ENCODE measurements at places on chromosomes 5 and 9. TPM values are rescaled to one million over a fixed set of nuclear protein-coding genes. Genes with fewer than 3 reads are reported as not detected.

Gene TAF11L9
- total RNA-seq = not detected

DNA sequence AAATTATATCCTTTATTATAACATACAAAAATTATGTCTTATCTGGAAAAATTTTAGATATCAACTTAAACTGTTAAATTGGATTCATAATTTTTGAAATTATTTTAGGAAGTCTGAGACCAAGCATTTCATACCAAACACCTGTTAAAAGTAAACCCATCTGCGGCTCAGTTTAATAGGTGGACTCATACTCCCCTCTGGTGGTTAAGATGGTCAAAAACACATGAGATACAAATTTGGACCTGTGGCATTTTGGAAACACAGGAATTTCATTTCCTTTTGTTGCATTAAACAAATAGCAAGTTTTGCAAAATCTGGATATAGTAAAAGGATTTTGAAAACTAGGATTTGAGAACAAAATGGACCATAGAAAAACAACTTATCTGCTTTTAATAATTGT is 53.7 kb downstream of the RGMB start:
- DNase-seq = no peak

DNA sequence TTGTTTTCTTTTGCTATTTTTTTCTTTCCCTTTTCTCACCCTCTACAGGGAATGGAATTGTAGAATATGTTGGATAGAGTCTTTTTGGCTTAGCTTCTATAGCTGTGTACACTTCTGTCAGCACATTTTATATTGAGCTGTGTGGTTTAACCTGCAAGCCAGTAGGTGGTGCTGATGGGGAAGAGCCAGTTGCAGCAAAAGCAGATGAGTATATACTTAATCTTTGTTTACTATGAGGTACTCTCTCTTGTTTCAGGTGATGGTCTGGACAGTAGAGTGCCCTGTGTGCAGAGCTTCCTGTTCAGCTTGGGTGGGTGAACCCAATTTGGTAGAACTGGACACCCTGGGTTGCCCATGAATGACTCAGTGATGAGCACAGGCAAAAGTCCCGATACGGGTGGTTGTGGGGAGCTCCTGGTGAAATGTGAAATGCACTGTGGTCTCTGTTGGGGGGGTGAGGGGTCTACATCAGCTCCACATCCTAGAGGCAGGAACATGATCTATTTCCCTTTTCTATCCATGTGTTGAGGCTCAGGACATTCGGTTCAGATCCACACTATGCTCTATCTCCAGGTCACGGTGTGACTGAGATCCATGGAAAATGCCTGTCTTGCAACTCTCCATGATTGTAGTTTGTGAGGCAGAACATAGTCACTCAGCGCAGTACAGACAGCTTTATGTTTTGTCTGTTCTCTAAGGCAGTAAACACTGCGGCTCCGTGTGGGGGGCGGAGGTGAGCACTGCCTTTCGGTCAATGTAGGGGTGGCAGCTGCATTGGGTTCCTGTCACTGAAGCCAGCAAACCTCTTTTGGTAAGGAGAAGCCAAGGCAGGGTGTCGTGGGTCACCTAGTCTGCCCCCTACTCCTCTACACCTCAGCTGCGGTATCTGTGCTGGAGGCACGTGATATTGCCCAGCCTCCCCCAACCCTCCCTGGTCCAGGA is 353.2 kb downstream of the PRR16 start:
- no peak for DNase-seq

DNA sequence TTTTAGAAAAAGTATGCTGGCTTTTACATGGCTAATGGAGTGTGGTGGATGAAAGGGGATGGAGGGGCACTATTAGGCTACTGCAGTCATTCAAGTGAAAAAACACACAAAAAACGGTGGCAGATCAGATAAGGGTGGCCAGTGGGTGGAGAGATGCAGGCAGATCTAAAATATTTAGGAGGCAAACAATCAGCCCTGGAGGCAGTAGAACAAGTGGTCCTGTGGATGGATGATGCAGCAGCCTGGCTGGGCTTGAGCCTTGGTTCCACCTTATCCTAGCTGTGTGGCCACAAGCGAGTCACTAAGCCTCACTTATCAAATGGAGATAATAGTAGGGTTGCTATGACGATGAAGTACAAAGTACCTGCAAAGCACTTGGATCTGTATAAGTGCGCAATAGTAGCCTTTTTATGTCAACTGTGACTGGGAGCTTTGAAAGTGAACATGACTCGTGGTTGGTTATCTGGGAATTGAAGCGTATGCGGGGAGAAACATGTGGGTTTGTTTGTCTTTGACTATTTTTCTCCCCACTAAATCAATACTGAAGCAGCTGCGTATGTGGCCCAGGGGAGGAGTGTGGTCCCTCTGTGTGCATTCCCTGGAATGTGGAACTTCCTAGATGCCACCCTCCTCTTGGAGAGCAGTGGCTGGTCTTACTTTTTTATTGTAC is 20.2 kb downstream of the NSG2 start:
- no peak for DNase-seq

Gene IL9
- total RNA-seq = not detected

DNA sequence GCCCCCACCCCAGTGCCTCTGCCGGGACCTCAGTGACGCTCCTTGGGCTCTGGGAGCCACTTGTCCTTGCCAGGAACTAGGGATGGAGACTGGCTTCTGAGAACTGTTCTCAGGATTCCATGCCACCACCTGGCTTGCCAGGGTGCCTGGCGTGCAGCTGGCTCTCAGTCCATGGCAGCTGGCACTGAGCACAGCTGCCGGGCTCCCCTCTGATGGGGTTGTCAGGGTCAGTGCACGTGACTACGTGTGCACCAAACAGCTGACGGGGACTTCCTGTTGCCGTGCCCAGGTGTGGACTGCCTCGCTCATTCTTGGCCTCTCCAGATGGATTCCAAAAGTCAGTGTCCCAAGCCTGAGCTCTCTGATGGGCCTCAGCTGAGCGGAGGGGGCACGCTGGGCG is 9.4 kb downstream of the KCNT1 start:
- no peak for DNase-seq

DNA sequence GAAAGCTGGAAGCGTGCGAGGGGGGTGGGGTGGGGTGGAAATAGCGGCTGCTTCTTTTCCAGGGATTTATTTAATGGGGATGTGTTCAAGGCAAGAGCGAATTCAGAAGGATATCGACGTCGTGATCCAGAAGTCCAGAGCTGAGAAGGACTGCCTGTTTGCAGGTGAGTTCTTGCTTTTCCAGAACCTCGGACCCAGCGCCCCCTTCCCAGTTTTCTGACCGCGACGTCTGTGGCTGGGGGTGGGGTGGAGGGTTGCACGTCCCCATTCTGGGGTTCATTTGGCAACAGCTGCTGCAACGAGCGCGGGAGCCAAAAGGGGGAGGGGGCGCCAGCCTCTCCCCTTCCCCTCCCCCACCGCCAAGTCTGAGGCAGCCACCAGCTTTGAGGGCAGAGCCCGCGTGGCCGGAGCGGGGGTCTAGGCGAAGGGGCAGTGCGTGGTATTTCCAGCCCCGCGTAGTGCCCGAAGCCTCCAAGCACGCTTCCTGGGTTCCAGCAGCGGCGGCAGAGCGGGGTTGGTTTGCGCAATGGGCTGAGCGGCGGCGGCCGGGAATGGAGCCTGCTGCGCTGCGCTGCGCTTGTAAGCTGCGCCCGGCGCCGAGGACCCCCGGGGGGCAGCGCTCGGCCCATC is 701 bp downstream of the PARP8 start:
- DNase-seq = no peak

DNA sequence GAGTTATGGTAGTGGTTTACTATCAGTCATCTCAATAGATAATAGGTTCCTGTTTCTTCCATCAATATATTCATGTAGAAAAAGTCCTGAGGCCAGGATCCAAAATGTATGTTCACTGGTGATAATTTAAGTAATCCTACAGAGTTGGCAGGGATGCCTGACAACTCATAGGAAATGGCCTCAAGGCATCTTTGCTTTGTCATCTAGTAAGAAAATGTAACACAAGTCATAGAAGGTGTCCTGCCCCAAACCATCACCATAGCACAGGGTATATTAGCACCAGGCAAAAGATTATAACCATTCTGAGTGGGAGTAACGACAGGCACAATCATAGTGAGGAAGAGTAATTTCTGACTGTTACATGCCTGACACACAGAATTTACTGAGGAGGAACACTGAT is 257.0 kb downstream of the TMEM167A start:
- DNase-seq = no peak

Gene NOP16
- total RNA-seq = 17.8 TPM

DNA sequence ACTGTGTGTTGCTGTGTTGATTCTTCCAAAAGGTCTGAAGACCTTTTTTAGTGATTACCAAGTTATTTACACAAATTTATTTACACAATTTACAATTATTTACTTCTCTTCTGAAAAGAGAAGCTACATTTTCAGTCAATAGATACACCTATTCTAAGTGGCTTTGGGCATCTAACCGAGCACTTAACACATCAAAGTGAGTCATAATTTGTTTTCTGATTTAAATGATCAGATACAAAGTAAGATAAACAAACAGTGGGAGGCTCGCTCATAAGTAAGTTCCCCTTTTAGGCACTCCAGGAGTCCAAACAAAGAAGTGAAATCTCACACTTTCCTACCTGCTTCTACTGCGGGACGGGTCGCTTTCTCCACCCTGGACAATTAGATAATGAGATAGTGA is 90.2 kb downstream of the APBA1 start:
- no peak for DNase-seq

Gene COL5A1
- 92.6 TPM for total RNA-seq

Gene PDGFRB
- 17.1 TPM for total RNA-seq

GRCh38 chr9:88874391-88874790 is 116.9 kb upstream of the S1PR3 start:
- DNase-seq = no peak

DNA sequence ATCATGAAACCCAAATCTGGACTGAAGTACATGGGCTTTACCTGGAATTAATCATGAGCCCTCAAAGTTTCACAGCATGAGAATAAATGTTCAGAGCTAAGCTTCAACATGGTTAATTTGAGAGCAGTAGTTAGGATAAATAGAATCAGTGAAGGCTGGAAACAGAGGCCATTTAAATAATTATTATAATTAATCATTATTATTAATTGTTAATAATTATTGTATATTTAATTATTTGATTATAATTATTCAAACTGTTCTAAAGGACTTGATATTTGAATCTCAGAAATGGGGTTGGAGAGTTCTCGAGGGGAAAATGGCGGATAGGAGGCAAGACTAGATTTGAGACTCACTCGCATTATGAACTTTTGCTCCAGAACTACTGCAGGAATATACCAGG is 119.6 kb upstream of the ITGA1 start:
- no peak for DNase-seq

- no peak for DNase-seq
These were observed 568.1 kb downstream of the CTNND2 start for GRCh38 chr5:11335881-11336760.

DNA sequence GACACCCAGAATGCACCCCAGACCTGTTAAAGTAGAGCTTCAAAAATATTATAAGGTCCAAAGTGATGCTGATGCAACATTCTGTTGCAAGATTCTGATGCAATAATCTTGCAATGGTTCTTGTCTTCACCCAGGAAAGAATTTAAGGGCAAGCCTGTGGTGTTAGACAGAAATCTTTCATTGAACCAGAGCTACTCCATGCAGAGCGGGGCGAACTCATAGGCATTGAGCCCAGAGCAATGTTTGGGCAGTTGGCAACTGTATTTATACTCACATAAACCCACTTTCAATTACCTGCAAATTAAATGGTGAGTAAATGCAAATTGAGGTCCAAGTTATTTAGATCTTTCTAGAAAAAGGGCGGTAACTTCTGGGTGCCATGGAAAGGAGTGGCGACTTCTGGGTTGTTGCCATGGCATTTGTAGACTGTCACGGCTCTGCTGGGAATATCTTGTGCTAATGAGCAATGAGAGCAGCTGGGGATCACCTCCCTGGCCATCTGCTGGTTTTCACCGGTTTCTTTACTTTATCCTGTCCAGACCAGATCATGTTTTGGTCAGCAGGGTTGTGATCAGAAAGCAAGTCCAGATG is 163.4 kb downstream of the ICE1 start:
- no peak for DNase-seq

DNA sequence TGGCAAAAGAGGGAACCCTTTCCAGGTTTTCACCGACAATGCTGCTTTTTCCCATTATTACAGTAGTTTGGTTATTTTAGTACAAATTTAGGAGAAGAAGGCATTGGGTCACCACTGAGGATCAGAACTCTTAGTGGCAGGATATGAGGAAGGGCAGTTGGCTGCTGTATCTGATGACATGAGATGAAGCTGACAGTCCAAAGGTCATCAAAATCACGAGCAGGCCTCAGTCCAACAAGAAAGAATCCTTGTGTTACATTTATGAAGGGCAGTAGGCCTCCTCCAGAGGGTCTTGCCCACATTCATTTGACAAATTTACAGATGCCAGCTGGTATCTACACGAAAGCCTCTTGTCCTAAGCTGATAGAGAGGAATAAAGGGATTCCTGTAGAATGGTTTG is 49.5 kb upstream of the COL15A1 start:
- no peak for DNase-seq

DNA sequence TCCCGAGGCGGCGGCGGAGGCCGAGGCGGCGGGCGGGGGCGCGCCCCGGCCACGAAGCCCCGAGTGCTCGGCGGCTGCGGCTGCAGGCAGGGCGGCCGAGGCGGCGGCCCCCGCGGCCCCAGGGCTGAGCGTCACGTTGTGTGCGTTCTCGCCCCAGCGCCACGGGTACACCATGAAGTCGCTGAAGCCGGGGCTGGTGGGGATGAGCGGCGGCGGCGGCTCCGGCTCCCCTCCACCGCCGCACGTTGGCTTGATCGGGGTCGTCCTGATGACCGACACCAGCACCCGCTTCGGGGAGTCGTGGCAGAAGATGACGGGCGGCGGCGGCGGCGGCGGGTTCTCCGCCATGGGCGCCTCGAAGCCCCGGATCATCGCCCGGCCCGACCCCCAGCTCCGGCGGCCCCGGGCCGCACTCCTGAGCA is 498 bp downstream of the ZNF367 start:
- no peak for DNase-seq

DNA sequence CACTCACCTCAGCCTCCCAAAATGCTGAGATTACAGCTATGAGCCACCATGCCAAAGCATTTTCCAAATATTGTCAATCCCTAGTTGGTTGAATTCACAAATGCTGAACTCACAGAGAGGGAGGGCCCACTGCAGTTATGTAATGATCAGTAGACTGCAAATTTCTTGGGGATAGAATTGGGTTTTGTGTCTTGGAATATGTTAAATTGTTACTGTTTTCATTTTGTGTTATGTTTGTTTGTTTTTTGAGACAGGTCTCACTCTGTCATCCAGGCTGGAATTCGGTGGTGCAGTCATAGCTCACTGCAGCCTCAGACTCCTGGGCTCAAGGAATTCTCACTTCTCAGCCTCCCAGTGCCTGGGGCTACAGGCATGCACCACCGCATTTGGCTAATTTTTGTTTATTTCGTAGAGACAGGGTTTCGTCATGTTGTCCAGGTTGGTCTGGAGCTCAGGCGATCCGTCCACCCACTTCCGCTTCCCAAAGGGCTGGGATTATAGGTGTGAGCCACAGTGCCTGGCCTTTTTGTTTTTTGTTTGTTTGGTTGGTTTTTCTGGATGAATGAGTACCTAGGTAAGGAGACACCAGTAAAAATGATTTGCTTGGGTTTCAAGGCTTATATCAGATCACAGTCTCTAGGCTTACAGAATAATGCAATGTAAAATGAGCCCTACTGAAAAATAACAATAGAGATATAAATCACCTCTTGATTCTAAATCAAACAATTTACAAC is 31.5 kb upstream of the LMNB1 start:
- DNase-seq = no peak

- DNase-seq = peak; percentile 31
These were observed 240.2 kb downstream of the FBXL17 start for GRCh38 chr5:108141676-108142075.

- no peak for DNase-seq
These were observed 61.0 kb upstream of the BASP1 start for GRCh38 chr5:17156463-17156862.

GRCh38 chr5:176697934-176698538 is 50.8 kb downstream of the TSPAN17 start:
- DNase-seq = no peak
